Activated T-helper 2 cell treated with anti-CD3 and anti-CD28 coated beads, Interferon-gamma antibody, Interleukin-2, Interleukin-4, amounts not matched to agents 10 μg/mL and 5 μg/mL and 100 μg/mL, durations not matched to agents 14 hours and 24 hours and 36 hours (primary cell): ENCODE measurements at places on chromosomes 1 and 21.

- peaks cover 20% of the 10 kb centered on the region for H3K4me1 ChIP-seq
- DNase-seq, result no peak
- peaks cover 50% of the 10 kb centered on the region for H3K36me3 ChIP-seq
- no peaks in the 10 kb centered on the region for H3K27me3 ChIP-seq
Measured at GRCh38 chr1:156230473-156230837, 11.5 kb upstream of the BGLAP start.

DNA sequence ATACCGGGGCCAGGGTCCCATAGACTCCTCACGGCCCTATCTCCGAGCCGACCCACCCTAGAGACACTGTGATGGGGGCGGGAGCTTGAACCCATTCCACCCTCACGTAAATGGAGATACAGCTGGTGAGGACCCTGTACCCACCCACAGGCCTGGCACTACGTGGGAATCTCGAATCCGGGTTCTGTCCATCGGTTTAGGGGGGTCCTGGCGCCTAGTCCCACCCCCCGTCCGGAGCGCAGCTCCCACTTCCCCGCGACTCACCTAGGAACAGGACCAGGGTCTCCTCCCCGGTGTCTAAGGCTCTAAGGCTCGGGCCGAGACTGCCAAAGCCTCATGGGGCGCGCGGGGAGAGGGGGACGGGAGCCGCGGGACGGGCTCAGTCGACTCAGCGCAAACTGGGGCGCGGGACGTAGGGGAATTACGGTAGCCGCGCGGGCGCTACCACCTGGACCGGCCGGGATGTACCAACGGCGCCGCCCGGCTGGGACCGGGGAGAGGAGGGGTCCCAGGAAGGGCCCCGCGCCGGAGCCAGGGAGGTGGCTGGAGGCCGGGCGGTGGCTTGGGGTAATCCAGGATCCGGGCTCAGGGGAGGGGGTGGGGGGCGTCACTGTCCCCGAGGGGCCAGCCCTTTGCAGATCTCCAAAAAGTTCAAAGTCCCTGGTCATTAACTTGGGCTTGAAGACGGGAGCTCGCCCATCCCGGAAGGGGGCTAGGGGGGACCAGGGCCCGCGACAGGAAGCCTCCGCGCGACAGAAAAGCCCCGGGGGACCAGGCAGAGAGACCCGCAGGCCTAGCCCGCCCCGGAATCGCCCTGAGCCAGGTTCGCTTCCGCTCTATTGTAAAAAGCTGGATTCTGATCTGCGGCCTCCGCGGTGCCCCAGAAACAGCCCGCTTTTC, 1.0 kb downstream of the PLEKHG5 start:
- no peaks in the 10 kb centered on the region for H3K36me3 ChIP-seq
- peaks cover 11% of the 10 kb centered on the region for H3K27me3 ChIP-seq
- H3K27ac ChIP-seq, result peak overlapping the region; percentile 61

- no peak overlapping the region for H3K4me3 ChIP-seq
- peaks cover 17% of the 10 kb centered on the region for H3K4me1 ChIP-seq
- no peaks in the 10 kb centered on the region for H3K36me3 ChIP-seq
- no peak overlapping the region for H3K27ac ChIP-seq
Measured at GRCh38 chr1:166174108-166174507, 7.3 kb upstream of the FAM78B start.

DNA sequence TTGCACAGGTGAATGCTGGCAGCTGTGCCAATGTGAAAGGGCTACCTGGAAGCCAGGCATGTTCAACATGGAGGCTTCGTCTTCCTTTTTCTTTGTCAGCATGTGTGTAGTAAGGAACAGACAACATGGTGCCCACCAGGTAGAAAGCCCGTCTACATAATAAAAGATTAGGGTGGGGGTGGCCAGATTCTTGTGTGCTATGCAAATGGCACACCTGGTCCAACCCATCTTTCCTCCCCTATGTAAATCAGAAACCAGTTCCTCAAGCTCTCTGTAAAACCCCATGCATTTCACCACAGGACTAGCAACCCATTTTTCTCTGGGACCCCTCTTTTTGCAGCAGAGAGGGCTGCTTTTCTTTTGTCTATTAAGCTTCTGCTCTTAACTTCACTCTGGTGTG, 72.3 kb upstream of the ZP4 start:
- no peak overlapping the region for H3K4me3 ChIP-seq
- no peaks in the 10 kb centered on the region for H3K36me3 ChIP-seq
- DNase-seq, result no peak
- H3K4me1 ChIP-seq, result no peaks in the 10 kb centered on the region
- no peaks in the 10 kb centered on the region for H3K27me3 ChIP-seq
